NCI-H226 (cell line): ENCODE measurements at places on chromosomes 7 and 10.

- no peak for DNase-seq
Measured at GRCh38 chr7:54060643-54061042, 481.5 kb upstream of the VSTM2A start.

GRCh38 chr7:34158368-34159153, 253.2 kb downstream of the BMPER start:
- DNase-seq: no peak

- DNase-seq: no peak
Measured at GRCh38 chr10:65907199-65907712, 1018.6 kb upstream of the LRRTM3 start.

- DNase-seq: no peak
Measured at GRCh38 chr10:67770537-67770936, 67.5 kb downstream of the DNAJC12 start.

DNA sequence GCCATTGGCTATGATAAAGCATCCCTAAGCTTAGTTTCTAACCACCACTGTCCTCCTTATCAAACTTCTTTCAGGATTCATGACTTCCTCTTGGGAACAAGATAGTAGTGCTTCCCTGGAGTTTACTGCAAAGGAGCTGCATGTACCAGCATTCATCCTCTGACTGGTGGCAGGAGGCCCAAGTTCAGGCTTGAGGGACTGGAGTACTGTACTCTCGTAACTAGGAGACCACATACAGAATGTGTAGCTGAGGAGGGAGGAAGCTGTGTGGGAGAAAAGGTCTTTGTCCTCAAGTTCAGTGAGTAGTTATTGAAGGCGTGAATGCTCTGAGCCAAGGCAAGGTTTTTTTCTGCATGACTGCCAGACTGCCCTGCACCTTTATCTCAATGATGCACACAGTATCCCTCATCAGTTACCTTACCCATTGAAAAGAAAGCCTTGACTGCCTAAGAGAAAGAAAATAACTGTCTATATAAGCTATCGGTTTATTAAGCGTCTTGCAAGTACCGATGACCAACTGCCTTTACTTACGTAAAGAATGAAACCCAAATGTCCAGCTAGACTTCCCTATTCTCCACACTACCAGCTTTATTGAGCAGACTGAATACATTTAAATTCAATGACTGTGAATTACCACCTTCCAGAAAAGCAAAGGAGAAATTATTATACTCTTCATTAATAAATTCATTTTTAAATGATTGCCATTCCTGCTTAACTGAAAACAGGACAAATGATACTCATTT, 12.8 kb downstream of the SCRN1 start:
- peak; percentile 58 for DNase-seq

GRCh38 chr10:46253076-46254006, 33.5 kb upstream of the ANTXRL start:
- DNase-seq: no peak

GRCh38 chr7:2644562-2645273, 12.9 kb downstream of the TTYH3 start:
- no peak for DNase-seq

- no peak for DNase-seq
Measured at GRCh38 chr7:36199329-36199728, 46.3 kb downstream of the EEPD1 start.

- no peak for DNase-seq
Measured at GRCh38 chr10:70679498-70679897, 7.2 kb downstream of the ADAMTS14 start.

DNA sequence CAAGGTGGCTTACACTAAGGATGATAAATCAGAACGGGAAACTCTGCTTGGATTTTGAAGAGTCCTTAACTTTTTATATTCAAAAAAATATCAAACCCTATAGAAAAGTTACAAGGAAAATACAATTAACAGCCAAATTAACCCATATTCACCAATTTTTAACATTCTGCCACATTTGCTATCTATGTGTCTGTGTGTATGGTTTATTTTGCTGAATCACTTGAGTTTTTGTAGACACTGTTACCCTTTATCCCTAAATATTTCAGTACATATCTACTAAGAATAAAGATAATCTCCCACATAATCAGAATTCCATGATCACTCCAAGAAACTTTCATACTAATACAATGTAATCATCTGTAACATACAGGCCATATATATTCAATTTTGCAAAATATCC, 1.2 kb upstream of the SRPK2 start:
- DNase-seq: no peak

GRCh38 chr7:139169816-139170215, 60.3 kb upstream of the ZC3HAV1 start:
- DNase-seq: no peak

DNA sequence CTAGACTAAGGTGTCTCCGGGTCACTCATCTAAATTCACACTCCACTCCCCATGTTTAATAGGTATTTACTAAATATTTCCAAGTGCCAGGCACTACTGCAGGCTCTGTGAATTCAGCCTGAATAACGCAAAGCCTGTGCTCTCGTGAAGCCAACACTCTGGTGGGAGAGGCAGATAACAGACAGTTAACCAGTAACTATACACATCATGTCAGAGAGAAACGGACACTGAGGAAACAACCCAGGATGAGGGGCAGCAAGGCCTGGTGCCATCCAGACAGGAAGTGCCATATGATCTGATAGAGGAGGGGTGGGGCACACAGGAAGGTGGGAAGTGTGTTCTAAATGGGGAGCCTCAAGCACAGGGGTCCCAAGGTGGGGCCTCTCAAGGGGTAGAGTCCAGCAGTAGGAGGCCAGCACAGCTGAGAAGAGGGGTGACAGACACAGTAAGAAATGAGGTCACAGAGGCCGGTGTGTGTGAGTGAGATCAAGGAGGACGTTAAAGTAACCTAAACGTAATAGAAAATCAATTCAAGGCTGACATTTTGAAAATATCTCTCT, 85.3 kb downstream of the LARP4B start:
- DNase-seq: no peak

GRCh38 chr10:22597138-22597537, 117.2 kb downstream of the PIP4K2A start:
- no peak for DNase-seq

GRCh38 chr10:117374506-117375359, 507 bp downstream of the PDZD8 start:
- DNase-seq: no peak

DNA sequence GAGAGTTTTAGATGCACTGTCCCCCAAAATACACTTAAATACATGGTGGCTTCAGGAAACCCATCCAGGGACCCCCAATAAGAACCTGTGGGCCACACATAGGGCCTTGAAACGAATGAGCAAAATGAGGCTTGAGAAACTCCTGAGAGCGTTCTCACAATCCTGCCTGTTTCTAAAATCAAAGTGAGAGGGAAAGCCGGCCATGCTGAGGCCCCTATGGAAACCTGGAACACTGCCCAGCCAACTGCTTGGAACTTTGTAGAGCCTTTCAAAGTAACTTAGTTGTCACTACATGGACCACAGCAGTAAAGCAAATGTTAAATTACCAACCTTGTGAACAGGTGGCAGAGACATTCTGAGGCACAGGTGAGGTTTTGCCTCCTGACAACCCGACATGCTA, 13.4 kb downstream of the SGMS1 start:
- DNase-seq: no peak

GRCh38 chr7:946256-946996, 8.1 kb downstream of the ADAP1 start:
- no peak for DNase-seq

- DNase-seq: no peak
Measured at GRCh38 chr10:133017203-133017601, 70.5 kb upstream of the ADGRA1 start.

- DNase-seq: no peak
Measured at GRCh38 chr10:11026773-11027172, 9.1 kb downstream of the CELF2 start.

DNA sequence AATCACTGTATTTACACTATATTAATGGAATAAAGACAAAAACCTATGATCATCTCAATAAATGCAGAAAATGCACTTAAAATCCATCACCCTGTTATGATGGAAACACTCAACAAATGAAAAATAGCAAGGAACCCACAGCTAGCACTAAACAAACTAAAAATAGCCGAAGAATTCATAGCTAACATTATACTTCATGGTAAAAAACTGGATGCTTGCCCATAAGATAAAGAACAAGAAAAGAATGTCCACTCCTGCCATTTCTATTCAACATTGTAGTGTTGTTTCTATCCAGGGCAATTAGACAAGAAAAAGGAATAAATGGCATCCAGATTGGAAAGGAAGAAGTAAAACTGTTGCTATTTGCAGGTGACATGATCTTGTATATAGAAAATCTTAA, 142.1 kb downstream of the STK31 start:
- DNase-seq: peak; percentile 25

GRCh38 chr10:16117305-16117695, 257.0 kb upstream of the MINDY3 start:
- DNase-seq: no peak

DNA sequence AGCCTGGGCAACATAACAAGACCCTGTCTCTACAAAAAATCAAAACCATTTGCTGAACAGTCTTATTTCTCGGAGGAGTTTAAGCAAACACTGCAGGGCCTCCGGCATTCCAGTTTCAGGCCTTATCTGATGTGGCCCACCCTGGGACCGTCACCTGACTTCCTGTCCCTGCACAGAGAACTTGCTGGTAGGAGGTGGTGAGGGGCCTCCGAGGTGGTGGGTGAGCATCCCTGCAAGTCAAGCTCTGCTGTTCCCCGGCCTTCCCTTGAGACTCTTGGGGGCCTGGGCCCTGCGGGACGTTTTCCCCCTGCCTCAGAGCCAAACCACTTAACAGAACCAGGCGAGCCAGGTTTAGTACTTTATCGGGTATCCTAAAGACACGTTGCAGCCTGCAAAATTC, 44.5 kb upstream of the AP5Z1 start:
- no peak for DNase-seq

GRCh38 chr10:104897696-104898095, 256.6 kb downstream of the SORCS3 start:
- DNase-seq: no peak

DNA sequence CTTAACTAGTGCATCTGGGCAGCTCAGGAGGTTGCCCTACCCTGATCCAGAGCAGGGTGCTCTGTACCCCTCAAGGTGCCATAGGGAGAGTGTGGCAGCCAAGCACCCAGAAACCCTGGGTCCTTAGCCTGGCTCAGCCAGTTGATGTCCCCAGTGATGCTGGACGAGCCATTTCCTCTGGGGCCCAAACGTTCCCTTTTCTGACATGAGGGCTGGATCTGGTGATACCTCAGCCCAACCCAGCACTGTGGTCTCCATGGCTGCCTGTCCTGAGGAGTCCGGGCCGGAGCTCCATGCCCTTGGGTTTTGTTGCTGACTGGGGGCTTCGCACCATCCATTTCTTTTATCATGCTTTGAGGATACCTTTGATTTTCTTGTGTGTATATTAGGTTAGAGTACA, 87.9 kb upstream of the IKZF1 start:
- no peak for DNase-seq

DNA sequence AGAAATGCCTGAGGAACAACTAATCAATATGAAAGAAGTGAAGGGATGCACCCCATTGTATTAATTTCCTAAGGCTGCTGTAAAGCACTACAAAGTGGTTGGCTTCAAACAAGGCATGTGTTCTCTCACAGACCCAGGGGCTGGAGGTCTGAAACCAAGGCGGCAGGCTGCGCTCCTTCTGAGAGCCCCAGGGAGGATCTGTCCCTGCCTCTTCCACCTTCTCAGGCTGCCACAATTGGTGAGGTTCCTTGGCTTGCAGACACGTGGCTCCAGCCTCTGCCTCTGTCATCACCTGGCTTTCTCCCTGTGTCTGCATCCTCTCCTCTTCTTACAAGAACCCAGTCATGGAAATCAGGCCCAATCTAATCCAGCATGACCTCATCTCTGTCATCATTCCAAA, 110.1 kb downstream of the TNS3 start:
- no peak for DNase-seq

DNA sequence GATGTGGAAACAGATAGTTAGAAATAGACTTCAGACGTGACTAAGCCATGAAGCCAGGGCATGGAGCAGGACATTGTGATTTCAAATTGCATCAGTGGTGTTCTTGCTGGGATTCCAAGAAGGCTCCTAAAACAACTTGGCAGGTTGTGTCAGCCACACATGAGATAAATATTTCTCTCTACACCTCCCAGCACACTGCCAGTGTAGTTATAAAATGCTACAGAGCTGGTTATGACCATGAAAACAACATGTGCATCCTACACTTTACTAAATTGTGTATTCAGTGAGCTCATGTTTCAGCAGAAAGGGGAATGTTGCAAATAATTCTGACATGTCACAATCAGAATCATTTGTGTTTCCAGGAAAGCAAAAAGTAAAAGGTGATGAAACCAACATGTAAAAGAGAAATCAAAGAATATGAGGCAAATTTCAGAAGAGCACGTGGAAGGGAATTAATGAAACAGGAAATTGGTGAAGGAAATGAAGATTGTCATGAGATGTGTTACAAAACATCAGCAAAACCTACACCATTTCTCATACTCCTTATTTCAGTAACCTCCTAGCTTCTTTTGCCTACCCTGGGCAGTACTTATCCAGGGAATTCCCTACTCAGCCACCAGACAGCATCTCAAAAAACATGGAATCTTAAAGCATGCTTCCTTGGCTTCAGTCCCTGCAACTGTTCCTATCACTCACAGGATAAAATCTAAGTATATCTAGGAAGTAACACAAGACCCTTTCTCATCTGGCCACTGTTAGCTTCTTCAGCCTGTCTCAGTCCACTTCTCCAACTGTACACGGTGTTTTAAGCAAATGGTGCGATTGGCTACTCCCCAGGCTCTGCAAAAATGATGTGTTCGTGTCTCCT, 5.8 kb upstream of the CYP3A7 start:
- DNase-seq: peak; percentile 68

GRCh38 chr7:42910306-42910705, 1.6 kb downstream of the C7orf25 start:
- DNase-seq: no peak

DNA sequence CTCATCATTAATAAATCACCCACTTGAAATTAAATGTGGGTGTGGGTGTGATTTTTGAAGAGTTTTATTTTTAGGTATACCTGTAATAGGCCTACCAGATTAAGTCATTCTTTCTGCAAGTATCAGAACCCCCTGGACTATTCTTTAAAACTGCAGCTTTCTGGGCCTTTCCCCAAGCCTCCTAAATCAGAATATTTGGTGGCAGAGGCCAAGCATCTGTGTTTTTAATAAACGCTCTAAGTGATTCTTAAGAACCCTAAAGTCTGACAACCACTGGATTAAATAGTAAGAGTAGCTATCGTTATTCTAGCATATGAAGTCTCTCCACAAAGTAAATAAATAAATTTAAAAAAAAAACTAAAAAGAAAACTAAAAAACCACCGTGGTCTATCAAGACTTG, 703.0 kb upstream of the NRP1 start:
- no peak for DNase-seq
